Fibroblast of skin of left quadriceps (primary cell): ENCODE measurements at places on chromosomes 2 and 18.

GRCh38 chr2:70944111-70944690 is 8.5 kb downstream of the ATP6V1B1 start:
- no peak for DNase-seq

DNA sequence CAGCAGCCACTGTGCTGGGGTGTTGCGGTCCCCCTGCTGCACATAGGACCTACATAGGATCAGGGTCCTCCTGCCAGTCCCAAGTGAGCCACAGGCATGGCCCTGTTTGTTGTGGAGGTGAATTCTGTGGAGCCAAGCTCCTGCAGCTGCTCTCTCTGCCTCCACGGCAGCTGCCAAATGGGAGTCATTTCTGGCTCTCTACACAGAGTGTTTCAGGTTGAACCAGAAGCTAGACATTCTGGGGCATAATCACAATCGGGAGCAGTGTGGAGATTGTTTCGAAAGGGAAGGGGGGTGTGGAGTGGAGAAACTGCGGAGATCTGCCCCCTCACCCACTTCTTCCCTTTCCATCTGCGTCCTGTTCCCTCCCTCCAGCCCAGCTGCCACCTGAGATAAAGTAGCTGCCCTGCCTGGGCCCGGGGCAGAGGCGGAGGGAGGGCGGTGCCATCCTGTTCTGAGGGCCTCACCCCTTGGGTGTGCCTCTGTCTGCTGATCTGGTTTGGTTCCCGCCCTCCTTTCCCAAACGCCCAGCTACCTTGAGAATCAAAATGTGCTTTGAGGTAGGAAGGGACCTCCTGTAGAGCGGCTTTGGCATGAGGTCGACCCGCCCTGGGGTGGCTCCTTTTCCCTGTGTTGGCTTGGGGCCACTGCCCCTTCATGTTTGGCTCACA is 139.4 kb downstream of the WDSUB1 start:
- no peak for DNase-seq

DNA sequence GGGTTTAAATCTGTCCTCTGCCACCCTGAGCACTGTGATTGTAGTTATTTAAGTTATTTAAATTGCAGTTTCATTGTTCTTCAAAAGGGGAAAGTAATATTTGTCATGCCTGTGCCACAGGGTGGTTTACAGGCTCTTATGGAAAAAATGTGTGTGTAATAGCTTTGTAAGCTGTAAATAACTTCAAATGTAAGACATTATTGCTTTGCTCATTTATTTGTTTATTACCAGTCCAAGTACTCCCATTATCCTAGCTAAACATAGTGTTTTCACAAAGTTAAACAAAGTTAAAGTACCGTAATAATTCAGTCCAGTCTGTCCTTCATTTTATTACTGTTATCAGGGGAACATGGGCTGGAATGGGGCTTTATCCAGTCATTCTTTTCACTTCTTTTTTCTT is 43.4 kb upstream of the IGFBP2 start:
- DNase-seq, result no peak

- no peak for DNase-seq
Measured at GRCh38 chr18:3450799-3451182, 819 bp downstream of the TGIF1 start.

- no peak for DNase-seq
Measured at GRCh38 chr2:71082402-71083252, 14.2 kb downstream of the NAGK start.

GRCh38 chr2:105443617-105444598 is 45.1 kb upstream of the FHL2 start:
- no peak for DNase-seq

- no peak for DNase-seq
Measured at GRCh38 chr2:232058931-232059330, 97.4 kb downstream of the DIS3L2 start.

DNA sequence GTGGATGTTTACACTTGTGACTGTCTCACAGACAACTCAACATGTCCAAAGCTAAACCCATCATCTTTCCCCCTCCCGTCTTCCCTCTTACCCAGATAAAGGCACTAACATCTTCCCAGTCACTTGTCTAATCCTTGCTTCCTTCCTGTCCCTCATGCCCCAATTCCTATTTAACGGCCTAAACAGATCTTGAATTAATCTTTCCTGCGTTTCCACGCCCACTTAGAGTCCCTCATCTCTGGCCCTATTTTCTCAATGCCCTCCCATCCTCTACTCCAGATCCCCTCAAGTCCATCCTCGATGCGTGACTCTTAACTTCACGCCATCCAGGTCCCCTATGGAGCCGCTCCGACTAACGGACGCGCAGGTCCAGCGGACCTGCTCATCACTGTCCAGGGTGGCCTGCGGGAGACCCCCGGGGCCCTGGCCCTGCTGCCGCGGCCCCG is 682 bp upstream of the SCLY start:
- no peak for DNase-seq

GRCh38 chr18:3450012-3450798 is at the start of gene TGIF1:
TSS of gene TGIF1 (plus strand) at chr18:3450172. CDS start at chr18:3450490, 318 bp downstream.
- peak; percentile 53 for DNase-seq

DNA sequence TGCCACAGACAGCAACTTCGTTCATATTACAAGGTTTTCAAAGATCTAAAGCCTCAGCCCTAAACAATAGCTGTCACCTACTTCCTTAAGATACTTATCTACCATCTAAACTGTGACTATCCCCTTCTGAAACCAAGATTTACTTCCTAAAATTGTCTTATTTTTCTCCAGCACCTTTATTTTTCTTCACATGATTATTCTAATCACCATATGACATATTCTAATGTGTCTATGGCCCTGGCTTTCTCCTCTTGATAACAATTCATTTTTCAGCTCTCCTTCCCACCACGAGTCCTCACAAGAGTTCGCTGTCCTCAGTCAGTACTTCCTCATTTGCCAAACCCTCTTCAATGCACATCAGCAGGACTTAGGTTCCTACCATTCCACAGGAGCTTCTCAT is 53.9 kb downstream of the RTTN start:
- DNase-seq, result no peak

GRCh38 chr2:165601928-165602521 is 132.5 kb downstream of the CSRNP3 start:
- no peak for DNase-seq

GRCh38 chr2:200302940-200303727 is 3.4 kb upstream of the SPATS2L start:
- DNase-seq, result no peak

GRCh38 chr2:174870787-174871186 is 106.5 kb upstream of the CHRNA1 start:
- no peak for DNase-seq

GRCh38 chr2:192194265-192194865 is 368 bp downstream of the TMEFF2 start:
- no peak for DNase-seq

- DNase-seq, result no peak
Measured at GRCh38 chr2:215324811-215325210, 13.0 kb downstream of the ATIC start.

DNA sequence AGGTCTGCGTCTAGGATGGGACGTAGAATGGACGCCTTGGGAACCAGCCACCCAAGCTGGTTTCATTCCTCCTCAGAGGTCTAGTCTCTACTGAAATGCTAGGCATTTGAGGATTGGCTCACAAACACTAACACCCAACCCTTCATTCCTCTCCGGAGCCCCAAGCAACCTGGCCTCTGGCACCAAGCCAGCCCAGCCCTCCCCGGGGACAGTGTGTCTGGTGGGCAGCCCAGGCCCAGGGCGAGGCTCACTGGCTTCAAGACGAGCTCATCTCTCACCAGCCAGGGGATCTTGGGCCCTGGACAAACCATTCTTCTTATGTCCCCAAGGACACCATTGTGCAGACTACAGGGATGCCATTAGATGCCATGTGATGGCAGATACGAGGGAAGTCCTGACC is 182.5 kb downstream of the CTIF start:
- DNase-seq, result no peak

GRCh38 chr2:109635426-109636304 is 21.5 kb downstream of the SOWAHC start:
- DNase-seq, result no peak
